ENCODE measurements at places on chromosomes 12 and 14.

DNA sequence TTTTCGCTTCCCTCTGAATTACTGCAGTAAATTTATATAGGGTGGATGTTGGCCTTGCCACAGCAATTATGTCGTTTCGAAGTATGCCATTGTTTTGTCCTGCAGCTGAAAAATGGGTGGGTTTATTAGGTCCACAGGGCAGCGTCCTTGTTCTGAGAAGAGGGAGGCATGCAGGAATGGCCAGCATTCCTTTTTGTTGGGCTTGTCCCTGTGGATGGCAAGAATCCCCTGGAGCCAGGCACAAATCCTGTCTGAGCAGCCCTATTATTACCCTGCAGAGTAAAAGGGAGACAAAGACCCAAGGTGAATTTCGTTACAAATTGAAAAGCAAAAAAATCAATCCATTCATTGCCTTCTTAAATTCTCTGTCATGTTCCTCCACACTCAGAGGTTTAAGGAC is 88.1 kb downstream of the CHST11 start:
- DNase-seq, result no peak

DNA sequence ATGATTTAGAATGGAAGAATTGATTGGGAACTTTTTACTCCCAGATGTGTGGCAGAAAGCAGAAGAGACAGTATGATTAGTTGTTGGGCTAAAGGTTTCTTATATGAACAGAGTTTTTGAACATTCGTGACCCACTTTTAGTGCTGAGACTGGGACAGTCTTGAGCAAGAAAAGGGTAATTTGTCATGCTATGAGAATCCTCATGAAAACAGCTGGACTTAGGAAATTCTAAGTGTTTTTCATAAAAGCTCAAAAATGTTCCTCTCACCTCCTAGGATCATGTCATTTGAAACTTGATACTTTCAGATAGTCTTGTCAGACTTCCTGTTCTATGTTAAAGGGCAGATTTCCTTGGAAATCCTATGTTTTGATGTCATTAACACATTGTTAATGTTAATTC is 86.1 kb downstream of the MGAT4C start:
- DNase-seq, result no peak

- no peak for DNase-seq
Measured at GRCh38 chr14:61103541-61104339, 122.7 kb downstream of the SLC38A6 start.

DNA sequence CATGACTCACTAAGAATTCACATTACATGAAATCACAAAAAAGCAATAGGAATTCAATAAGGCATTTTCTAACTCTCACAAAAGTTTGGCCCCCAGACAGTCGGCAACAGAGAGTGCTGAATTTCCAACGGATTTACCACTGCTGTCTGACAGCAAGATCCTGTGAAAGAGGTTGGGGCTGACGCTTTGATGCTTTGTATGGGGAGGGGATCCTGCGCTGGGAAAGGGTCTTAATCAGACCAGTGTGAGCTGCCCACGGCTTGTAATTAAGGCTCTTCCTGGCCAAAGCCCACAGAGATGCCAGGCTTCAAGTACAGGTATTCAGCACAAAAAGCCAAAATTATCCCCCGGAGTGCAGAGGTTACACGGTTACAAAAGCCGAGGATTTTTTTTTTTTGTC is 66.8 kb upstream of the TMCC3 start:
- no peak for DNase-seq

GRCh38 chr14:89330236-89331002 is 86.6 kb downstream of the FOXN3 start:
- DNase-seq, result no peak

DNA sequence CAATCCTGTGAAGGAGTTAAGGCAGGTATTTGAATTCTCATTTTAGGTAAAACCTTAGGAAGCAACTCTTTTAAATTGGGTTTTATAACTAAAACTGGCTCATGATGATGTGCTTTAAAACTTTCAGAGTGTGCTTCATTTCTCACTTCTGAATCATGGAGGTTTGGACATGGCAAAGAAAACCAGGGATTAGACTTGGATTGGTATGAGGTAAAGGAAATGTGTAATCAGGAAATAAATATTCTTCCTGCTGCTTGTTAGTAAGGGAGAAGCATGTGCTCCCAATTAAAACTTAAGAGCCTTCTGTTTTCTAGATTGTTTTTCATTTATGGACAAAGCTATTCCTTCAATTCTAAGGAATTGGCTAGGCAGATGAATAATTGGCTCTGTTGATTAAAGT is 57.4 kb downstream of the FBXO33 start:
- no peak for DNase-seq

DNA sequence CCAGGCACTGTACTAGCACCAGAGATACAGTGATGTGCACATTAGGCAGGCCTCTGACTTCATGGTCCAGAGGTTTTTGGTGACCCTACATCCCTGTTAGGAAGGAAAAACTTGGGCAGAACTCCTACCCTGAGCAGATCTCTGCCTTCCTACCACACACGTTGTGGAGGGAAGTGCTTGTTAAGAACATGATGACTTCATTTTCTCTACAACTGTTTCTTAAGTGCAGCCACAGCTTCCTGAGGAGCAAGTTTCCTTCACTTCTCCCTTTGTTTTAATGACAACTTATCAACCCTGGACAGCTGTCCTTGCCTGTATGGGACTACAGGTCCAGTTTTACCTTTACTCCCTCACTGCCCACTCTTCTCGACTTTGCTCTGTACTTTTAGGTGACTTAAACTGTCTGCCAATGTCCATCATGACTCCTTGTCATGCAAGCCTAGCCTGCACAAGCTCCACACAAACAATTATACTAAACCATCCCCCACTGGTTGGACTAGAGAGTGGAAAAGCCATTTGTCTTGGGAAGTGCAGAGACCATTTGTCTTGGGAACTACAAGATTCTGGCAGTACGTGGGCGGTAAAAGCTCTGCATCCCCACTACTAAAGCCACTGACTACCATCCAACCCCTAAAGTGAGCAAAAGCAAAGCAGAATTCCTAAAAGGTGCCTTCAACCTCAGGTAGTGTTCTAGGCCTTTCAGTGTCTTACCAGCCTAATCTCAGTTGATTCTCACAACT is 359.8 kb downstream of the EGLN3 start:
- DNase-seq, result no peak

GRCh38 chr14:101225157-101226152 is 321.9 kb upstream of the RTL1 start:
- no peak for DNase-seq

Measured in NCI-H345 (cell line).